ENCODE measurements at places on chromosomes 6 and 20. TPM values are rescaled to one million over a fixed set of nuclear protein-coding genes. Genes with fewer than 3 reads are reported as not detected.

Gene LTB
- 191 TPM for total RNA-seq

Gene HRH3
- not detected for total RNA-seq

Gene HTR1E
- total RNA-seq: not detected

Gene GTSF1L
- total RNA-seq: not detected

Gene GPR6
- not detected for total RNA-seq

Gene SLC17A3
- total RNA-seq: 0.31 TPM

Gene SMPDL3A
- 10.7 TPM for total RNA-seq

Gene SAPCD1
- 0.63 TPM for total RNA-seq

Gene SERPINB6
- 58.4 TPM for total RNA-seq

Gene DNAAF9
- 4.6 TPM for total RNA-seq

Gene NUS1
- total RNA-seq: 20.1 TPM

Gene CST5
- not detected for total RNA-seq

Gene EGFL8
- total RNA-seq: 0.73 TPM

Gene SLC26A8
- 0.10 TPM for total RNA-seq

Gene SLC29A1
- 4.4 TPM for total RNA-seq

Gene HLA-B
- 3,997 TPM for total RNA-seq

Gene SNX5
- total RNA-seq: 75.1 TPM

Gene HDGFL1
- not detected for total RNA-seq

Gene CST2
- not detected for total RNA-seq

Gene SYCP2
- total RNA-seq: 1.8 TPM

Gene TRAPPC3L
- 2.1 TPM for total RNA-seq

Gene IP6K3
- not detected for total RNA-seq

Gene TAAR5
- not detected for total RNA-seq

Gene EEF1A2
- 0.73 TPM for total RNA-seq

Gene LRRC73
- total RNA-seq: not detected

Gene SEMG1
- total RNA-seq: not detected

Gene ARFGEF3
- under 0.01 TPM for total RNA-seq

Gene TMEM217
- 1.6 TPM for total RNA-seq

Gene XKR7
- under 0.01 TPM for total RNA-seq

Gene PMEPA1
- total RNA-seq: 1.0 TPM

Gene RSPH4A
- 1.3 TPM for total RNA-seq

Gene CAGE1
- total RNA-seq: 0.94 TPM

Gene RPRD1B
- 69.2 TPM for total RNA-seq

Gene WFDC5
- total RNA-seq: not detected

Gene PRDM13
- total RNA-seq: under 0.01 TPM

Gene TFAP2C
- total RNA-seq: not detected

Gene KCNQ5
- total RNA-seq: 2.8 TPM

Gene MEI4
- 0.10 TPM for total RNA-seq

Gene RAD21L1
- 0.10 TPM for total RNA-seq

Gene MACROD2
- 1.7 TPM for total RNA-seq

Gene TPD52L1
- 0.31 TPM for total RNA-seq

Gene TGIF2
- 20.8 TPM for total RNA-seq

All from mononuclear cell (primary cell).